Right renal pelvis (tissue), 4 donors: ENCODE measurements at places on chromosomes 5 and 9.

GRCh38 chr5:5100635-5101034, 39.5 kb upstream of the ADAMTS16 start:
- DNase-seq, result no peak

GRCh38 chr9:93651521-93651950, 75.2 kb downstream of the PHF2 start:
- no peak for DNase-seq

DNA sequence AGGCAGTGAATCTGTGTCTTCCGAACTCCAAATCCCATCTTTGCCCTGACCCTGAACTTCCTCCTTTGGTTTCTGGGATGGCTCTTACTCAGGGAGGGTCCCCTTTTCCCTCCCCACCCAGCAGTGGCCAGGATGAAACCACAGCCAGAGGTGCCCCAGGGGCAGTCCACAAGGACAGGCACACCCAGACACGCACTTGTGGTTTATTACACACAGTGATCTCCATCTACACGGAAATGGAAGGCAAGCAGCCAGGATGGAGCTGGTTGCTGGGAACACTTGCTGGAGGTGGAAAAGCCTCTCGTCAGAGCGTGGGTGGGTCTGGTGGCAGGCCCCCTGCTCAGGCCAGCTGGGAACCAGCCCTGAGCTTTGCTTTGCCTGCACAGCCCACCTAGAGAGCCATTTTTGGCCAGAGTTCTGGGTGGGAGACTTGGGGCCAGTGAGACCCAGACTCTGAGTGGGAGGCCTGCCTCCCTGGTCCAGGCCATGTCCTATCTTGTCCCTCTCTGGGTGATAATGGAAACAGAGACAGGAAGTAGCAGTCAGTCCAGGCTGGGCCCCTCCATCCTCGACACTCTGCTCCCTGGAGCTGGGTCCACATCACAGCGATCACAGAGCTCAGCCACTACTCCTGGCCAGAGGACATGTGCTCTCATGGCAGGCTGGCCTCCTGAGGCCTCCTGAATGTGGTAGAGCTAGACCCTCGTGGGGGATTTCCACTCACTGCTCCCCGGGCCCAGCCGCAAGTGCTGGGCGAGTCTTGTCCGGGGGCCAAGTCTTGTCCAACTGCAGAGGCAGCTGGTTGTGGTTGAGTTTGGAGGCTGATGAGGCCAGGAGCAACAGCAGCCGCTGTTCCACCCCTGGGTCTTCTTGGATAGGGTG, 5.1 kb upstream of the PHYKPL start:
- no peak for DNase-seq

GRCh38 chr5:72621576-72621975, 114.4 kb upstream of the ZNF366 start:
- DNase-seq, result no peak

DNA sequence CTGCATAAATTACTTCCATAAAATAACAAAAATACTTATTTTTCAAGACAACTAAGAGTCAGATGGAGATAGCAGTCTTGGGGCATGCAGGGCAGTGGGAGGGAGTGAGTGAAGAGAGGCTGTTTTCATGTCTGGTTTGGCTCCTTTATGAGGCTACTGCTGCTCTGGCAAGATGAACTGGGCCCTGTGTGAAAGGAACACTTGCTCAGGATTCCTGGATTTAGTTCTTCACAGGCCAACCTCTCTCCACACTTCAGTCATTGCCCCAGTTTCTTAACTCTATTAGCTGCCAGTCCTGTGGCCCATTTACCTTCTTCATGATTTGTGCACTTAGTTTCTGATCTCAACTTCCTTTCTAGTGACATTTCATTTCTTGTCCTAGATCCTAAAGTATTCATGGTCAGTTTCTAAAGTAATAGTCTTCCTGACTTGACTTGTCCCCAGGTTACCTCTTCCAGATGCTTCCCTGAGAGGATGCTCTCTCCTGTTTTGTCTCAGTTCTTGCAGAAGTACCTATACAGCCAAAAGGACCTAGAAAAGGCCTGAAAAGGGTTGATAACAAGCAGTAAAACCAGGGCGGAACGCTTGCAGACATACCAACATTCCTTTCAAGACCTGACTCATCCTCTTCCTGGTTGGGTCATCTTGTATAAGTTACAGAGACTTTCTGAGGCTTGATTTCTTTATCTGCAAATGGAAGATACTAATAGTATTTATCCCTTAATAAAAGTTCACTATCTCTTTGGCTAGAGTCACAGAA, 77.0 kb upstream of the ZFAND5 start:
- DNase-seq, result no peak

- no peak for DNase-seq
These were observed 138.3 kb downstream of the OLFM1 start for GRCh38 chr9:135225619-135226228.

DNA sequence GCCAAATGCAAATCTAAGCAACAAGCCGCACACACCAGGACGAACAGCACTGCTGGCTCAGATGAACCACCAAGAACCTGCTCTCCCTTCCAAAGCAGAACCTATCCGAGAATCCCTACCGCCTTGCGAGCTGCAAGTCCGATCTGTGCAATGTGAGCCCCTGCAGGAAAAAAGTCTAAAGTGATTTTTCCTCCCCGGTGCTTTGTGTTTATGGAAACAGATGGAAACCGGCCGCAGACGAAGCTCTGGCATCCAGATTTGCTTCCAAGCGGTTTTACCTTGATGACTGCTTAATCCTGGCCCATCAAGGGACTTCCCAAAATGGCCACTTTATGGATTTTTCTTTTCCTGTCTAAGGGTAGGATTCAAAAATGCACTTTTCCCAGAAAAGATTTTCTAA, 112.5 kb downstream of the VAV2 start:
- no peak for DNase-seq

DNA sequence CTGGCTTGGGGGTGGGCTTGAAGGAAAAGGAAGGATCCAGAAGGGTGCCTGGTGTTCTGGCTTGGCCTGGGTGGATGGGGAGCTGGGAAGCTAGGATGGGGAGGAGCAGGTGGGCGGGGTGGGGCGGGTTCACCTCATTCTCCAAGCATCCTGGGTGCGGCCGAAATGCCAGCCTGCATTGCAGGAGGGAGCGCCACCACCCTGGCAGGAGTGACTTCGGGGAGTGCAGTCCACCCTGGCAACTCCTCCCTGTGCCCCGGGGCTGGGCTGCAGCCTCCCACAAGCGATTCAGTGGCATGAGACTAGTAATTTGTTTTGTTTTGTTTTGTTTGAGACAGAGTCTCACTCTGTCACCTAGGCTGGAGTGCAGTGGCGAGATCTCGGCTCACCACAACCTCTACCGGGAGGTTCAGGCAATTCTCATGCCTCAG, 5.5 kb downstream of the TTC16 start:
- no peak for DNase-seq
